HepG2 (cell line): ENCODE measurements at places on chromosomes 12 and 14.

DNA sequence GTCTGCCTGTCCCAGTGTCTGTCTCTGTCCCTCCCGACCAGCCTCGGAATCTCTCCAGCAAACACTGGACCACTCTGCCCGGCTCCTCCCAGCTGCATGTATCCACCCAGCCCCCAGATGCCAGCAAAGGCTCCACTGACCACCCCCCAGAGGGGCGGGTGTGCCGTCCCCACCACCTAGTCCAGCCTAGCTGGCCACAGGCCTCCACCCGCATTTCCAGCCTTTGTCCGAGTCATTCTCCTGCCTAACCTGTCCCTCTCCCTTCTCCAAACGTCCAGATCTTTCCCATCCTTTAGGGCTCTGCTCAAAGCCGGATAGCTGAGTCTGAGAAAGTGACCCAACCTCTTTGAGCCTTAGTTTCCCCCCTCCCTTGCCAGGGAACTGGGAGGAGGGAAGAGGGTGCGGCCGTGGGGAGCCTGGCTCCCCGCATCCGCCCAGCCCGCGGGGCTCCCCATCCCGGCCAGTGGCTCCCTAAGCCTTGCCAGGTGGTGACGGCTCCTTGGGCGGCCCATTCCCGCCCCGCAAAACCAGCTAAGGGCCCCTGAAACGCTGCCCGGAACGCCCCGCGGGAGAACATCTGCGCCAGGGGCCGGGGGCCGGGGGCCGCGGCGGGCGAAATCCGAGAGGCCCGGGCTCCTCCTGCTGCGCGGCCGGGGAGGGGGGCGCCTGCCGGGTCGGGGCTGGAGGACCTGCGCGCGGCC, 34.6 kb upstream of the ANKRD9 start:
- DNase-seq, result peak; percentile 59

- DNase-seq, result no peak
Measured at GRCh38 chr14:24377657-24378056, 9.7 kb downstream of the NFATC4 start.

DNA sequence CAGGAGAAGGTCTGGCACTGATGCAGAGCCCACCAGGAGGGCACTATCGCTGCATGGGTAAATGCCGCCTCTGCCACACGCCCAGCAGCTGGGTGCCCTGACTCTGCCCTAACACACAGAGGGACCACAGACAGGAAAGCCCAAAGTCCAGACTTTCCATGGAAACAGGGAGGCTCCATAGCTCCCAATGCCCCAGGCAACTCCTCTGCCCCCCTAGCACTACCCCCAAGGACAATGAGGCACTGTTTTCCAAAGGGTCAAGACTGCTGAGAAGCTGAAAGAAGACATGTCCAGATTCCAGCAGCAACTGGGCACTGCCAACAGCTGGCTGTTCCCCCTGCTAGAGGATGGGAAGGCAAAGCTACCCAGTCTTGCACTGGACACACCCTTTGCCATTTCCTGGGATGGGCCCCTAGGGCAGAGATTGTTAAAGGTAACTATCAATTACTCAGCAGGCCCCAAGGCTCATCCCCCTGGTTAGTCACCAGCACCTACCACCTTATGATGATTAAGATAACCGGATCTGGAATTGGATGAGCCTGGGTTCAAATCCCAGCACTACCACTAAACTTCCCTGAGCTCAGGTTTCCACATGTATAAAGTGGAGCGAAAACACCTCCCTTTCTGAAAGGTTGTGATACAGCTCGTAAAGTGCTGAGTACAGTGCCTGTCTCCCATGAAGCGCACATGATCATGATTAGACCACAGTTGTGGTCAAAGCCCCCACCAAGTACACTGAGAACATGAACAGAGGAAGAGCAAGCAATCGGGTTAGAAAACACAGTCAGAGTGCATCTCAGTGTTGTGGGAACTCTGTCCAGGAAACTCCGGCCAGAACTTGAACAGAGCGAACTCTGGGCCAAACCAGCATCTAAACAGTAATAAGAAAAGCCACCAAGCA, 3.3 kb downstream of the PXN start:
- DNase-seq, result no peak

- no peak for DNase-seq
Measured at GRCh38 chr12:45670346-45671065, 59.0 kb upstream of the ARID2 start.

GRCh38 chr12:77932216-77932615, 101.5 kb downstream of the NAV3 start:
- DNase-seq, result no peak

DNA sequence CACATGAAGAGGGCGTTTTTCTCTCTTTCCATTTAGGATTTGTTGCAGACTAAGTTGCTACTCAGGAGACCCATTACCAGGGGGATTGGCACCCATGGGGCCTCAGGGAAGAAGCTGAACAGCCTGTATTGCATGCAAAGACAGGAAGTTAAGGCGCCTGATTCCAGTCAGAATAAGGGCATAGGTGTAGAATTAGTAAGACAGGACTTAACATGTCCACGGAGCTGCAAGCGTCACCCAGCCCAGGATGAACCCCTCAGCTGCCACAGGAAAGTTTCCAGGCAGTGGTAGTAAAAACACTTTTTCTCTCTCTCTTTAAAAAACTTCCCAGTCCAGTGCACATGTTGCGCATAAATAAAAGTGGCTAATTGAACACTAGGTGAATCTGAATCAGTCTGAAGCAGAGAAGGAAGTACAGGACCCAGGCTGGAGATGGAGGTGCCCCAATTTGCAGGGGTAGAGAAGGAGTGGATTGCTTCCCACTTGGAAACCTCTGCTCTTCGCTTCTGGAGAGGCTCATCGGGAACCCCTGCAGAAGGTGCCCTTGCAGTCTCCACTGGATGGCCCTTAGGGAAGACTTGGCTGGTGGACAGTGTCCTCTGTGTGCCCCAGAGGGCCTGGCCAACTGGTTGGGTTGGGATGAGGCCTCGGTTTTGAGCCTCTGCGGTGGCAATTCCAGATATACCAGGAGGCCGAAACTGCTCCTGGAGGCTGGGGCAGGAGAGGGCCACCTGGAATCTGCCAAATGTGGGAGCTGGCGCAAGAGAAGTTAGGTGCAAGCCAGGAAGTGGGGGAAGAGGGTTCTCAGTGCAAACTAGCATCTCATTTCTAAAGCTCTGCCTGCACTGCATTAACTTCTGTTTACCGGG, 10.7 kb upstream of the TBX3 start:
- no peak for DNase-seq

DNA sequence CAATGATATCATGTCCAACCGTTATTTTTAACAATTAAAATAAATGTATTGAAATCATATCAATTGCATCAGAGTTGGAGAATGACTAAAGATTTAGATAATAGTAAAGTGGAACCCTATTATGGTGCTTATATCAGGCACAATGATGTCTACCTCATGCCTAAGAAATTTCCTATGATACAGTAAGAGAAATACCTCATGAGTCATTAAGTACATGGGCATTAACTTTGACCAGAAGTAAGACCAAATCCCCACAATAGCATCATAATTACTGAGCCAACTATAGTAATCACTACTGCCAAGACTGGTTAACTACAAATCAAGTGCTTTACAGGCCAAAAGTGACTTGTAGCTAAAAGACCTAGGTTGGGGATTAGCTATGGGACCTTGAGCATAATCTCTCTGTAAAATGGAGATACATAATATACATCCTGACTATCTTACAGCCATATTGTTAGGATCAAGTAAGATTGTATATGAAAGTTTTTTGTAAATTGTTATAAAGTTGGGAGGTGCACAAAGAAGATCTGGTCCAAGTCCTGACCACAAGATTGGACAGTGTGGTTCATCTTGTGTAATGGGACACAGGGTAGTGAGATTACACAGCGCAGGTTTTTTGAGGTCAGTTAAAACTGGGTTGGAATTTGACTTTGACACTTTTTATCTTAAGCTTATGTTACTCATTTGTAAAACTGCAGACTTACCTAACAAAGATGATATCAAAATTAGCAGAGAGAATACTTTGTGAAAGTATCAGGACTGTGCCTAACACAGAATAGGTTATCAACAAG, 60.5 kb downstream of the ERGIC2 start:
- peak; percentile 2 for DNase-seq

DNA sequence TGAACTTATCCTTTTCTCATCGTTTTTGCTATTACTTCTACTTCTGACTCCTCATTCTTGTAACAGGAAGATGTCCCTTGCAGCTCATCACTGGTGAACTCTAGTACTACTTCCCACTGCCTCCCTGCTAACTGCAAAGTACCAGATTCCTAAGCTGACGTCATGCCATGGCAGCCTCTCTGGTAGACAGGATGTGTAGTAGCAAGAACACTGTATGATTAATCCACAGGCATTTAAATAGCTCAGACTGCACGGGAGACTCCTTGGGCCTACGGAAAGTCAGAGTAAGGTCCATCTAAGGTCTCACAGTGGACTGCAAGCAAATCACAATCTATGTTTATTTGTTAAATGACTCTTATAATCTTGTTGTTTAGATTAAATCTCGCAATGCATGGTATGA, 43.5 kb downstream of the DNAI7 start:
- no peak for DNase-seq

DNA sequence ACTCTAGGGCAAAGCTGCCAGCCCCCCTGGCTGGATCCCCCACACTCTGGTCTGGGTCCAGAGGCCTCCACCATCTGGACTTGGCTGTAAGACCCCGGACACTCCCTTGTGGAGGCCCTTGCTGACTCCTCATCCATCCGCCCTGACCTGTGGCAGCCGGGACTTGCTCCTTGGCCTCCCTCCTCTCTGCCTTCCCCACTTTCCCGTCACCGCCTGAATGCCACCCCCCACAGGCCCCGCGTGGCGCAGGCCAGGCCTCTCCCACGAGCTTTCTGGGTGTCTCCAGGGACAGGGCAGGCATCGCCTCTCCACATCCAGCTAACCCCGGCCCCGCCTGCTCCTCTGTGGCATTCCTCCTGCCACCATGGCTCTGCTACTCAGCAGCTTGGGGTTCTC, 14.1 kb downstream of the JAG2 start:
- DNase-seq, result no peak

DNA sequence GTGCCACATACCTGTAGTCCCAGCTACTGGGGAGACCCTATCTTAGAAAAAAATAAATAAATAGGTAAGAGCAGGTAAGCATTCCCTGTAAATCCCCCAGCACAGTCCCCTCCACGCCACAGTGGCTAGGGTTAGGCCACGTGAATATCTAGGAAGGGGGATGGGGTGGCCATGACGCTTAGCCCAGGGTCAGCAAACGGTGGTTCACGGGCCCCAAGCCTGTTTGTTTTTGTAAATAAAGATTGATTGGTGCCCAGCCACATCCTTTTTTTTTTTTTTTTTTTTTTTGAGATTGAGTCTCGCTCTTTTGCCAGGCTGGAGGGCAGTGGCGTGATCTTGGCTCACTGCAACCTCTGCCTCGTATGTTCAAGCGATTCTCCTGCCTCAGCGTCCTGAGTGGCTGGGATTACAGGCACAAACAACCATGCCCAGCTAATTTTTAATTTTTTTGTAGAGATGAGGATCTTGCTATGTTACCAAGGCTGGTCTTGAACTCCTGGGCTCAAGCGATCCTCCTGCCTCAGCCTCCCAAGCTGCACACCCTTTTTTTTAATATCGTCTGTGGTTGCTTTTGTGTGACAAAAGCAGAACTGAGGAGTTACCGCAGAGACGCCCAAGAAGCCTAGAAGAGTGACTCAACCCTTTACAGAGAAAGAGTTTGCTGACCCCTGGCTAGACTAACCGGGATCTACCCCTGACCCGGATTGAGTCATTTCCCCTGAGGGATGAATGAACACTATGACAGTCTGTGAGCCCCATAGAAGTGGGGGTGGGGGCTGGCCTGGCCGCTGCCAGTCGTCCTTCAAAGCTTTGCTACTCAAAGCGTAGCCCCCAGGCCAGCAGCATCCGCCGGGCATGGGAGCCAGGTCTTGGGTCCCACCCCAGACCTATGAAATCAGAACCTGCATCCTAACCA, 113.7 kb upstream of the NCOR2 start:
- peak; percentile 80 for DNase-seq

DNA sequence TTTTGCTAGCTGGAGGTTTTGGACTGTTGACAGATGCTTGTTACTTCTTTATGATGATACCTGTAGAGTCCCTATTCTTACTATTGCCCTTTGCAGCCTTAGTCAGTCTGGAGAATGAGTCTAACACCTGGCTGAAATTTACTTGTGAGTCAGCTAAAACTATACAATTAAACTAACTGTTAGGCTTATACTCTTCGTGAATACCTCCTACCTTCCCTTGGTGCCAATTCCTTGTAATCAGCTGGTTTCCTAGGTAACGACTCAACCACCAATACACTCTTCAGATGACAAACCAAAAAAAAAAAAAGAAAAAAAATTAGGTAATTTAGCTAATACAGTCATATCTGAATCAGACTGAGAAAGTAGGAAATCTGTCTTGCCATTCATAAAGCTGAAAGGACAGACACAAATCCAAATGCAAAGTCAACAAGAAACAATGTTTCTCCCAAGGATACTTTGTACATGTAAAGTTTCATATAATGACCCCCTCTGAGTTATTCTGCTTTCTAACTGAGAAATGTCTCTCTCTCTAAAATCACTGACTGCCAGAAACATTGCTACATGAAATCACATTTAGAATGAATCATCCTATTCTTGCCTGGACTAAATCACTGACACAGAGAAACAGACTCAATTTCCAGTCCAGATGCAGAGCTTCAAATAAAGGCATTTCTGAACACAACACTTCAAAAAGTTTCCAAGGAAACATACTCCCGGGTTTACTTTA, 56.5 kb upstream of the CDKL1 start:
- DNase-seq, result no peak

- DNase-seq, result no peak
Measured at GRCh38 chr14:21558703-21559170, 21.1 kb downstream of the OR10G3 start.

DNA sequence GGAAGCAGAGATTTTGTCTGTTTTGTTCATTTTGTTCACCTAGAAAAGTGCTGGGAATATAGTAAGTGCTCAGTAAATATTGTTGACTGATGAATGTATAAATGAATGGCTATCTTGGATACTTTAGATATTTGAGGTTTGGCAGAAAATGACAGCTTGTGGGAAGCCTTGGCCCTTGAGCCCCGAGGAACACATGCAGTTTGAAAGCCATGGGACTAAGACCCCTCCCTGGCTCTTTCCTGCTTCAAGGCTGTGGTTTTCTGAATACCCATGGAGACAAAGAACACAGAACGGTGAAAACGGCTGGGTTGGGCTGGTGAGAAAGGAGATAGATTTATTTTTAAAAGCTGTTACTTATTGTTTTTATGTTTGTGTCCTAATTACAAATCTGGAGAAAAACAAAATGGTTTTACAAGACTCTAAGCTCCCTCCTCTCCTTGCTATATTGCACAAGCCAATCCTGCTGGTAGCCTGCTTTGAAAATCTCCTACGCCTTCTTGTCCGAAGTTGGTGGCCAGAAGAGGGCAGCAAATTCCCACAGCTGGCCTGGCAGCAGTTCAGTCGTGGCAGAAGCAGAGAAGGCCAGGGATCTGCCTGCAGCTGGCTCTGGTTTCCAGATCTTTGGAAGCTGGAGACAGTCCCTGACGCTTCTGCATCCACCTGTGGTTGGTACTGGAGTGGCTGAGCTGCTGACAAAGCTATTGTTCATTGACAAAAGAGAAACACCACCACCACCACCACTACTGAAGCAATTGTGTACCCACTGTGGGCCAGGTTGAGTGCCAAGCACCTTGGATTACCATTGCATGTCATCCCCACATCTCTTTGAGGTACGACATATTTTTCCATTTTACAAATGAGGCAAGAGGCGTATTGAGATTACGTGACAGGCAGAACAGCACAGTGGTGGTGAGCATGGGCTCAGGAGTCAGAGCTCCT, 5.2 kb upstream of the KRT85 start:
- peak; percentile 53 for DNase-seq
